ENCODE measurements at places on chromosomes 13 and 19.

- no peak for DNase-seq
Observed at GRCh38 chr13:100290165-100290801, 201.4 kb downstream of the PCCA start.

GRCh38 chr13:72062566-72062965, 195.6 kb upstream of the DACH1 start:
- DNase-seq, result no peak

- no peak for DNase-seq
Observed at GRCh38 chr13:64505336-64505910, 2724.7 kb downstream of the PCDH9 start.

GRCh38 chr19:2561895-2562294, 86.0 kb downstream of the GADD45B start:
- no peak for DNase-seq

GRCh38 chr19:8194528-8195267, 14.5 kb upstream of the CERS4 start:
- no peak for DNase-seq

DNA sequence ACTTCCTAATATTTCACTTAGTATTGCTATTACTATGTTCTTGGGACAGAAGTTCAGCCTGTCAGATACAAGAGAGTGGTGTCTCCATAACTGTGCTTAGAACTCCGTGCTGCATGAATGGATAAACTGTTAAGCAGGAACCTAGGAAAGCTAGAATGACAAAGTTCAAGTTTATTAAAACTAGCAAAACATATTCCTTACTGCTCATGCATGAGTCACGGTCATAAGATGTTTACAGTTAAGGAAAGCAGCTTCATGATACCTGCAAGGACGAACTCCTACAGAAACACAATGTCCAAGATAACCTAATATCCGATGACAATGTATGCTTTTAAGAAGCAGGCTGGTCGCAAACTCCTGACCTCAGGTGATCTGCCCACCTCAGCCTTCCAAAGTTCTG, 6.0 kb upstream of the ZNF765 start:
- DNase-seq, result peak; percentile 17

DNA sequence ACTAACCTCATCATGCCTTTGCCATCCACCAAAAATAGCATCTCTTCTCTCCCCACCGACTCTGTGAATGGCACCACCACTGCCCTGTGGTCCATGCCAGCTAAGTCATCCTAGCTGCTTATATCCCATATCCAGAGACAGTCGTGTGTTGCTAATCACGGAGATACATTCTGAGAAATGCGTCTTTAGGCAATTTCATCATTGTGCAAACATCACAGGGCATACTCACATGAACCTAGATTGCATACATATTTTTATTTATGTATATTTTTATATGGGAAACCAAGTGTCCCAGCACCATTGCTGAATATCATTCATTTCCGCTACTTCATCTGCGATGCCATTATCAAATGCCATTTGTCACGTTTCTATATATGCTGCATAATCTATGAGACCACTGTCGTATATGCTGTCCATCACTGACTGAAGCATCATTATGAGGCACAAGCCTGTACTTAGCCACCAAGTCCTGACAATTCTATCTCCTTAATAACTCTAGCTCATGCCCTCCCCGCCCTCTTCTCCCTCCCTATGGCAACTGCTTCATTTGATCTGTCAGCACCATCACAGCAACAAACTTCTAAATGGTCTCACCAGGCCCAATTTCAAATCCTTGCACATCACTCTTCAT, 104.2 kb downstream of the HSPH1 start:
- no peak for DNase-seq

GRCh38 chr19:51002542-51003311, 1.3 kb upstream of the KLK8 start:
- DNase-seq, result no peak

DNA sequence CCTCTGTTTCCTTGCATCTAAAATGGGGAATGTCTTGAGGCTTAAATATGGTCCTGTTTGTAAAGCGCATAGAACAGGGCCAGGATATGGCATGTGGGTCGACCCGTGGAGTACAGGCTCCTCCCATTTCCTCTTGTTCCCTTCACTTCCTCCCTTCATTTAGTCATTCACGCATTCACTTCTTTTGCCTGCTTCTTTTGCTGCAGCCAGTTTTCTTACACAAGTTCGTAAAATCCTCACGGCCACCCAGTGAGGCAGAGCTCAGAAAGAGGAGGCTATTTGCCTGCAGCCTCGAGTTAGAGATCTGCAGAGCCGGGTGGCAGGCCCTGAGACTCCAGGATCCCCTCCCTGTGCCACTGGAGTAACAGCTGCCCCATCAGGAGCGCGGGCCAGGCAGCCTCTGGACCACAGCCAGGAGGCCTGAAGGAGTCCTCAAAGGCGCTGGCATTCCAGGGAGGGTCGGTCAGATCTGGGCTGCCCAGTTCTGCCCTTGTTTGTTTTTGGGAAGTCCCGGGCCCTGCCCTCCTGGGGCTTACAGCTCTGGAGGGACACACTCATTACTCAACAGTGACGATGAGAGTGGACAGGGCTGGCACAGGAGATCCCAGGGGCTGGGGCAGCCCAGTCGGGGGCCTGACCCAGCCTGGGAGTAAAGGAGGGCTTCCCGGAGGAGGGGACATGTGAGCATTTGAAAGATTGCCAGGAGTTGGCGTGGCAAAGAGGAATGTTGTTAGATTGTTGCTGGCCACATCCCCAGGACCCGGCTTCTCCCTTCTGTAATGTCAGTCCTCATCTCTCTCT, 4.6 kb downstream of the PPP5C start:
- DNase-seq, result no peak

DNA sequence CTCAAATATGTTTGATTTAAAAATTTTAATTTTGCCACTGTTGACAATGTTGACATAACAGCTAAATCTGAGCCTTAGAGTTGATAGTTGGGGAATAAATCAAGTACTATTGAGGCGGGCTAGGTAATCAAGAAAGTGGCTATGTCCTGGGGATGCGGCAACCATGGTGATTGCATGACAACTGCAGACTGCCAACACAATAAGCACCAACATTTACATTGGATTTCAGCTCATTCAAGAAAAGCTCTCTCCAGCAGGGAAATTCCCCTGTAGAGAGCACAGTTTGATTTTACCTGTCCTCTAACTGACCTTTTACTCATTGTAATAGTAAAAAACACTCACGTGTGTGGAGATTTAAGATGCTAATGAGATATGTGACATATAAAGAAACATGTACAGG, 63.1 kb downstream of the ZNF100 start:
- no peak for DNase-seq

DNA sequence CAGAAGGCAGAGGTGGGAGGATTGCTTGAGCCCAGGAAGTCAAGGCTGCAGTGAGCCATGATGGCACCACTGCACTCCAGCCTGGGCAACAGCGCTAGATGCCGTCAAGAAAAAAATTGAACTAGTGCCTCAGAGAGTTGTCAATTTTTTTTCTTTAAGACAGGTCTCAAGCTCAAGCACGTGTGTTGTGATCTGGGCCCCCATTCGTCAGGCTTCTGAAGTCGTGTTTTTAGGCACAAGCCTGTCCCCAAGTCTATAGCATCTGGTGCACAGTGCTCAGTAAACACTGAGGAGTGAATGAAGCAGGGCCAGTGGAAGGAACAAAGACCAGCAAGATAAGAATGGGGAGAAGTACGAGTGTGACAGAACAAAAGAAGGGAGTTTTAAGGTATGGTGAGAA, 23.7 kb upstream of the LAMP1 start:
- DNase-seq, result no peak

DNA sequence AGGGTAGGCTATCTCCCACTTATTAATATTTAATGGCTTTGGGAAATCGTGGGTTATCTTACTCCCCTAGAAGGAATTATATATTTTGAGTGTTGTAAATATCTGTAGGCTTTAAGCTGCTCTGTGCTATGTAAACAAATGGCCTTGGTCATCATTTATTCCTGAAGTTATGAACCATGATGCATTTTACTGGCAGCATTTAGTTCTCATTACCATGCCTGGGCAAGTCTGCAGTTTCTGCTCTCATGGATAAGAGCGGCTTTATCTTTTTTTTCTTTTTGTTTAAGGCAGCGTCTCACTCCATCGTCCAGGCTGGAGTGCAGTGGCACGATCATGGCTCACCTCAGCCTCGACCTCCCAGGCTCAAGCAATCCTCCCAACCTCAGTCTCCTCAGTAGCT, 156.1 kb downstream of the IRS2 start:
- no peak for DNase-seq

- no peak for DNase-seq
Observed at GRCh38 chr13:58376775-58377174, 745.2 kb downstream of the PCDH17 start.

GRCh38 chr13:51343475-51343874, 4.0 kb downstream of the SERPINE3 start:
- DNase-seq, result no peak

- DNase-seq, result no peak
Observed at GRCh38 chr13:112868308-112868707, 100.7 kb upstream of the MCF2L start.

DNA sequence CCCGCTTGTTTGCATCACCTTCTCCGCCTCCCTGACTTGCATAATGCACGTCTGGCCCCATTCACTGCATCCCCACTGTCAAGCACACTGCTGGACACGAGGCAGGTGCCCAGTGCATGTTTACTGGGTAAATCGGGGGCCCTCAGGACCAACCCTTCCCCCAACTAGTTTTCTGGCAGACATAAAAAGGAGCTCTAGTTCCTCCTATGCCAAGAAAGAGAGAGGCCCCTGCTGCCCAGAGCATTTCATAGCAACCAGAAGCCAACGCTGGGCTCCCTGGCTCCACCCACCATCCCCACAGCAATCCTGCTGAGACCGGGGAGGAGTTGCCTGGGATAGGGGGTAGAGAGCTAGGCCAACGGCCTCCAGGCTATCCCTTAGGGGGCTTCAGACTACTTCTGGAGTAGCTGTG, 23.2 kb downstream of the ANKRD27 start:
- no peak for DNase-seq

GRCh38 chr13:110337247-110337646, 30.2 kb downstream of the COL4A2 start:
- no peak for DNase-seq

- no peak for DNase-seq
Observed at GRCh38 chr13:35630551-35631275, 154.2 kb upstream of the MAB21L1 start.

GRCh38 chr13:40668335-40668734, 1.9 kb upstream of the FOXO1 start:
- DNase-seq, result no peak

- DNase-seq, result no peak
Observed at GRCh38 chr19:33758541-33759013, 38.1 kb upstream of the KCTD15 start.
